ENCODE measurements at places on chromosomes 4 and X. TPM values are rescaled to one million over a fixed set of nuclear protein-coding genes. Genes with fewer than 3 reads are reported as not detected.

DMP1 gene
- not detected for total RNA-seq

RLIM gene
- 76.4 TPM for total RNA-seq

NFXL1 gene
- 14.6 TPM for total RNA-seq

TCEANC gene
- 3.5 TPM for total RNA-seq

MAOB gene
- total RNA-seq = 0.24 TPM

PSAPL1 gene
- total RNA-seq = not detected

RIPPLY1 gene
- total RNA-seq = not detected

RPA4 gene
- total RNA-seq = 1.1 TPM

GLRB gene
- total RNA-seq = 9.4 TPM

POLR2B gene
- total RNA-seq = 87.7 TPM

SSX2 gene
- not detected for total RNA-seq

DIAPH2 gene
- 36.0 TPM for total RNA-seq

MBNL3 gene
- total RNA-seq = 4.1 TPM

S100G gene
- not detected for total RNA-seq

TEC gene
- 2.4 TPM for total RNA-seq

TRAM1L1 gene
- total RNA-seq = 6.3 TPM

CDS1 gene
- under 0.01 TPM for total RNA-seq

FGF2 gene
- total RNA-seq = 107 TPM

TSC22D3 gene
- total RNA-seq = 20.3 TPM
